Common myeloid progenitor, CD34-positive (primary cell): ENCODE measurements at places on chromosomes 3 and 15.

DNA sequence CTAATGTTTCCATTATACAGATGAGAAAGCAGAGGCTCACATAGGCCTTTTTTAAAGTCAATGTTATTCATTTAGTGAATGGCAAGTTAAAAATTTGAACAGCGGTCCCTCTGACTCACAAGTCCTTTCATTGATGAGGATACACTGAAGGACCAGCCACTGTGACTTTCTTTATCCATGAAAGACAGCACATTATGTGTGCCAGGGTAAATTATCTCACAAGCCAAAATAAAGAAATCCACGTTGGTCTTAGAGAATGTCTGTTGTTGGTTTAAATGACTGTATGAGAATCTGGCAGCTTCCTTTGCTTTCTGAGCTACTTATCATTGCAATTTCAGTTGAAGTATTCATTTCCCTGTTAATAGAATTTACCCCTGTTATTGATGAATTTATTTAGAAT is 485.1 kb downstream of the TBL1XR1 start:
- H3K27ac ChIP-seq: no peak overlapping the region
- DNase-seq: no peak
- H3K27me3 ChIP-seq: no peaks in the 10 kb centered on the region
- no peaks in the 10 kb centered on the region for H3K4me1 ChIP-seq
- H3K36me3 ChIP-seq: no peaks in the 10 kb centered on the region
- H3K4me3 ChIP-seq: no peak overlapping the region

GRCh38 chr3:180749796-180750195 is 70.5 kb upstream of the CCDC39 start:
- H3K27ac ChIP-seq: no peak overlapping the region
- H3K27me3 ChIP-seq: no peaks in the 10 kb centered on the region
- H3K4me3 ChIP-seq: no peak overlapping the region
- DNase-seq: no peak

- no peaks in the 10 kb centered on the region for H3K4me1 ChIP-seq
- no peak for DNase-seq
- H3K36me3 ChIP-seq: peaks cover 50% of the 10 kb centered on the region
- H3K27me3 ChIP-seq: no peaks in the 10 kb centered on the region
- no peak overlapping the region for H3K4me3 ChIP-seq
Measured at GRCh38 chr3:119517112-119517511, 18.8 kb downstream of the TIMMDC1 start.

DNA sequence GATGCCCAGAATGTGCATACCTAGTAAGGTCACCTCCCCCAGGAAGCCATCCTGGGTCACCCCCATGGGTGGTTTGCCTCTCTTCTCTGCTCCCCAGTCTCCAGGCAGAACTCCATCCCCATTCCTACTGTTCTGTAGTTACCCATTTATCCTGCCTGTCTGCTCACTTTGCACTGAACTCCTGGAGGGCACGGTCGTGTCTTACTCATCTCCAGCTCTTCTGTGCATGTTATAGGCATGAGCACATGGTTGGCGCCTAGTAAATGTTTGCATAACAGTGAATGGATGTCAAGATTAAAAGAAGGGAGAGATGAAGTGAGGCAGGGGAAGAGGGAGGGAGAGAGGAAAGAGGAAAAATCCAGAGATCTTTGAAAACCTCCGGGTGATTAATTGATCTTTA is 208.4 kb upstream of the TRIM42 start:
- H3K27me3 ChIP-seq: peaks cover 2% of the 10 kb centered on the region
- H3K4me3 ChIP-seq: no peak overlapping the region
- no peaks in the 10 kb centered on the region for H3K4me1 ChIP-seq
- no peak for DNase-seq
- H3K27ac ChIP-seq: no peak overlapping the region

GRCh38 chr3:177726807-177727206 is 529.5 kb upstream of the TBL1XR1 start:
- H3K4me1 ChIP-seq: peaks cover 22% of the 10 kb centered on the region
- no peaks in the 10 kb centered on the region for H3K36me3 ChIP-seq
- H3K4me3 ChIP-seq: no peak overlapping the region
- H3K27me3 ChIP-seq: no peaks in the 10 kb centered on the region
- DNase-seq: no peak

GRCh38 chr3:8237893-8238292 is 263.7 kb upstream of the LMCD1 start:
- H3K27ac ChIP-seq: no peak overlapping the region
- no peak for DNase-seq
- no peaks in the 10 kb centered on the region for H3K4me1 ChIP-seq
- H3K36me3 ChIP-seq: no peaks in the 10 kb centered on the region
- no peak overlapping the region for H3K4me3 ChIP-seq

GRCh38 chr3:114308830-114309229 is 15.0 kb downstream of the TIGIT start:
- no peak overlapping the region for H3K4me3 ChIP-seq
- no peak for DNase-seq
- no peaks in the 10 kb centered on the region for H3K36me3 ChIP-seq
- H3K27me3 ChIP-seq: no peaks in the 10 kb centered on the region

GRCh38 chr15:62447742-62448141 is 282.7 kb upstream of the C2CD4B start:
- H3K36me3 ChIP-seq: no peaks in the 10 kb centered on the region
- DNase-seq: no peak
- H3K4me1 ChIP-seq: no peaks in the 10 kb centered on the region
- H3K4me3 ChIP-seq: no peak overlapping the region
- H3K27ac ChIP-seq: no peak overlapping the region

GRCh38 chr3:73624821-73625665 is at the start of gene PDZRN3:
Gene PDZRN3 (minus strand): TSS chr3:73624941.
- H3K4me1 ChIP-seq: no peaks in the 10 kb centered on the region
- no peak within 1 kb of the TSS for H3K4me3 ChIP-seq
- H3K27me3 ChIP-seq: peaks cover 27% of the 10 kb centered on the region
- DNase-seq: no peak
- H3K27ac ChIP-seq: no peak within 1 kb of the TSS

DNA sequence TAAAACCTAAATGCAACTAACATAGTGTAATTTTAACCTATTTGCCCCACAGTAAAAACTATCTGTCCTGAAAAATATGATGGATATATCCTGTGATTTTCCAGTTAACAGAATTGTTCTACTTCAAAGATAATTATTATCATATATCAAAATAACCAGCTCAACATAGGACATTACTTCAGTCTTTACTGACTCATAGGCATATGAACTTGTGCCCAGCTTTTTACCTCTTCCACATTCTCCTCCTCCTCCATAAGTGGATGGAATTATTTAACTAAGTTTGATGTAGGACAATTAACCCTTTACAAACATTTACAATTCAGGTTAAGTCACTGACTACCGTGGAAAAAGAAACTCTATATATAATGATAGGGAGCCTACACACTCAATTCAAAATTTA is 22.9 kb upstream of the USF3 start:
- no peak overlapping the region for H3K4me3 ChIP-seq
- peaks cover 9% of the 10 kb centered on the region for H3K4me1 ChIP-seq
- H3K27ac ChIP-seq: no peak overlapping the region
- no peaks in the 10 kb centered on the region for H3K27me3 ChIP-seq

DNA sequence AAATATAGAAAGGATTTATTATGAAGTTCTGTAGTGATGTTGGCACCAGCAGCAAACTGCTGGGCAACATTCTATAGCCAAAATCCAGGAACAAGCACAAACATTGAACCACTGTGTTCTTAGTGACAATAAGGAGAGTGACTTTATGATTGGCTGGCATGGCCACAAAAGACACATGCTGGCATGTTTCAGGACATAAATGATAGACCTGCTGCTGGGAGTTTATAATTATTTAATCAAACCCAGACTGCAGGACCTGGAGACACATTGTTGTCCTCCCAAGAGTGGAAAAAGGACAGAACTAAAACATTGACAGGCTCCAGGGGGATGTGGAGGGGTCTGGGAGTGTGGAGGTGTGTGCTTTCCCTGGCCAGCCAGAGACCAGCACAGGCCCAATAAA is 255.3 kb upstream of the LRTM1 start:
- H3K4me3 ChIP-seq: no peak overlapping the region
- no peak for DNase-seq
- H3K27me3 ChIP-seq: no peaks in the 10 kb centered on the region
- no peaks in the 10 kb centered on the region for H3K36me3 ChIP-seq
